Sigmoid colon (tissue), 7 donors: ENCODE measurements at places on chromosomes 16 and 17. TPM values are rescaled to one million over a fixed set of nuclear protein-coding genes. Genes with fewer than 3 reads are reported as not detected.
A peak's percentile ranks its signal among the peaks of the same experiment; 100 is the strongest.

DNA sequence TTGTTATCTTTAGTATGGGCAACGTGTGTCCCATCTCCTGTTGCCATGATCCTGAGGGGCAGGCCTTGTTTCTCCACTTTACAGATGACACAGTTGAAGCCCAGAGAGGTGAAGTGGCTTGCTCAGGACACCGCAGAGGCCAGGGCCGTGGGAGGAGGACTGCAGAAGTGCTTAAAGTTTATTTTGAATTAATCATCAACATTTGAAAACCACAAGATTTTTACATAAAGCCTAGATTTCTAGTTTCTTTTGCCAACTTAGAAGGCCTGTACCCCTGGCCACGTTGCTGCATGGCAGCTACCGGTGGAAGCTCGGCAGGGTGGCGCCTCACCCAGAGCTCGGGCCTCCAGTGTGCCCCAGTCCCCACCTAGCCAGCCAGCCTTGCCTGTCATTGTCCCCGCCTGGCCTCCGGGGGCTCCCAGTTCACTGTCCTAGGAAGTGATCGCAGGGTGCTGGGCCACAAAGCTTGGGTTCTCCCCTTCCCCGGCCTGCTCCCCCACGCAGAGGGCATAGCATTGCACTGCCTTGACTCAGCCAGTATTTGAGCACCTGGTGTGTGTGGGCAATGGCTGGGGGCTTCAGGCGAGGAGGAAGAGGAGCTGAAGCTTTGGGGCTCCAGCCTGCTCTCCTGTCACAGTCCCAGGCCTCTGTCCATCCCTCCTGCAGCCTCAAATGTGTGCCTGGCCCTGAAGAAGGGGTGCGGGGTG is 14.8 kb upstream of the ADCY7 start:
- DNase-seq: no peak
- H3K36me3 ChIP-seq: no peaks in the 10 kb centered on the region
- H3K4me3 ChIP-seq: no peak overlapping the region
- H3K27ac ChIP-seq: no peak overlapping the region
- no peaks in the 10 kb centered on the region for H3K27me3 ChIP-seq

- no peaks in the 10 kb centered on the region for H3K36me3 ChIP-seq
- no peak overlapping the region for H3K27ac ChIP-seq
- H3K4me1 ChIP-seq: no peaks in the 10 kb centered on the region
- H3K27me3 ChIP-seq: no peaks in the 10 kb centered on the region
- no peak overlapping the region for H3K4me3 ChIP-seq
These were observed 28.8 kb downstream of the MSI2 start for GRCh38 chr17:57284984-57285646.

DNA sequence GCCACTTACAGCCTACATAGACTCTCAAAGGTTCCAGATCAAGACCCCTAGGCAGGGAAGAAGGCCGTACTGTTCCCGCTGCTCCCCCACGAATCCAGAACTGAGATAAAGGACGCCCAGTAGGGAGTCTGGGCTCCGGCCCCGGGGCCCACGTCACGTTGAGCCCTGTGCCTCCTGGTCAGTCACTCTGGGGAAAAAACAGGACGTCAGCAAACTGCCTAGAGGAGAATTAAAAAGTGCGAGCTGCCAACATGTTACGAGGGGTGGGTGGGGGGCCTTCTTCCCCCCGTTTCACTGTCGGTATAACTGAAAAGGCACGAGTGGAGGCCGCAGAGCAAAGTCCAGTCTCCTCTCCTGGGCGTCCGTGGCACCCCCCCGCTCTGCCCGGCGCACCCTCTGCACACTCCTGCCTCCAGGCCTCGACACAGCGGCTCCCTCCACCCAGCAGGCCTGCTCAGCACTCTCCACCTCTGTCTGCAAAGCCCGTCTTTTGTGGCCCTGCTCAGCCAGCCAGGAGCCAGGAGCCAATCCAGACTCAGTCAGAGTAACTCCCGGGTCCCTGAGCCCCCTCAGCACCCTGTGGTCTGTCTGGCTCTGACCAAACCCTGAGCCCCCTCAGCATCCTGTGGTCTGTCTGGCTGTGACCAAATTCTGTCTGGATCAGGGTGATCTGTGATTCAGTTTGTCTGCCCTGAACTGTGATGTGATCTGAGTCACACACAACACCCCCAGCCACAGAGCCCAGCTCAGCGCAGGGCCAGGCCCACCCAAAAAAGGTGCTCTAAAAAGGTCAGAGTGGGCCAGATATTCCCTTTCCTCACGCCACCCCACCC is 6.2 kb downstream of the ITGAE start:
- no peaks in the 10 kb centered on the region for H3K27me3 ChIP-seq
- peak; percentile 28 for DNase-seq
- H3K4me3 ChIP-seq: no peak overlapping the region
- H3K27ac ChIP-seq: no peak overlapping the region
- H3K36me3 ChIP-seq: no peaks in the 10 kb centered on the region
- H3K4me1 ChIP-seq: peaks cover 4% of the 10 kb centered on the region

- no peaks in the 10 kb centered on the region for H3K36me3 ChIP-seq
- no peaks in the 10 kb centered on the region for H3K27me3 ChIP-seq
- H3K4me3 ChIP-seq: no peak overlapping the region
These were observed 88.6 kb downstream of the CACNG3 start for GRCh38 chr16:24344784-24345183.

GRCh38 chr16:66155933-66156332 is 210.6 kb upstream of the CDH5 start:
- no peaks in the 10 kb centered on the region for H3K27me3 ChIP-seq
- no peak overlapping the region for H3K4me3 ChIP-seq

DNA sequence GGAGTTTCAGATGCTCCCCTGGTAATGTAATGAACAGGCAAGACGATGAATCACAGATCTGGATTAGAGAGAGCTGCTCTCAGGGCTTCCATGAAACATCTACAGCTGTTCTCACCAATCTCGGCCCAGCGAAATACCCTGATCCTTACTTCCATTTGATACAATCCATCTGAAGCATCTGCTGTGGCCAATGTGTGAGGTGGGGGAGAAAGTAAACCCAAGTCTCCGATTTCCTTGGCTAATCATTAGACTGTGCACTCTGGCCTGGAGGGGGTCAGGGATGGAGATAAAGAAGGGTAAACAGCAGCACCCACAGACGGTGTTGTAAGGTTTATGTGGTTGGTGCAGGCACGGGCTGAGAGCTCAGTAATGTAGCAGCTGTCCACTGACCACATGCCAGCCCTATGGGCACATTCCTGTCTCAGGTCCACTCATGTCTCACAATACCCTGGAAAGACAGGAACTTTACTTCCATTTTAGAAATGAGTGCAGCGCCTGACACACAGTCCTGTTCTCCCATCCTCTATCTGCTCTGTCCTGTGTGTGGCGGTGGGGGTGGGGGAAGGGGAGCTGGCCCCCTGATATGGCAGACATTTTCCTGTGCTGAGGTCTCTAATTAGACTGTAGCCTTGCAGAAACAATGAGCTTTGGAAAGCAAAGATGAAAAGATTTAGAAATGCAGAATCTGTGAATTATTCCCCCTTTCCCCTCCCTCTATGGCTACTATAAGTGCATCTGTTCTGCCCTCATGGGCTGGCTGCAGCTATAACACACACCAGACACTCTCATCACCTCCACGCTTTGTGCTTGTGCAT is 48.3 kb upstream of the ERN1 start:
- peaks cover 12% of the 10 kb centered on the region for H3K4me1 ChIP-seq
- no peaks in the 10 kb centered on the region for H3K27me3 ChIP-seq
- no peak for DNase-seq
- no peak overlapping the region for H3K4me3 ChIP-seq
- H3K36me3 ChIP-seq: no peaks in the 10 kb centered on the region

DNA sequence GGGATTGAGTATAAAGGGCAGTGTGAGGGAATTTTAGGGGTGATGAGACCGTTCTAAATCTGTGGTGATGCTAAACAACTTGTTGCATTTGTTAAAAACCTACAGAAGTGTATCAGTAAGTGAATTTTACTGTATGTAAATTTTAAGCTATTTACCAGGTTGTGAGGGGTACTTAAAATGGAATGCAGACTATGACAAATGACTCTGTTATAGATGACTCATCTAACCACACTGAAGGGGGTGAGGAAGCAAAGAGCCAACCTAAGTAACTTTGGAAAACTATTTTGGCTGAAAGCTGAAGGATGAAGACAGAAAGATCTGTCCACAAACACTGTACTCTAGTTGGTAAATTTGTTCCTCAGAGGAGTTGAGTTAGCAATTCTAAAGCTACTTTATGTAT is 5.3 kb upstream of the MKS1 start:
- H3K36me3 ChIP-seq: no peaks in the 10 kb centered on the region
- no peak overlapping the region for H3K27ac ChIP-seq
- H3K27me3 ChIP-seq: no peaks in the 10 kb centered on the region
- H3K4me1 ChIP-seq: peaks cover 7% of the 10 kb centered on the region
- H3K4me3 ChIP-seq: no peak overlapping the region

TMEM92 gene
- not detected for total RNA-seq

CHST4 gene
- not detected for total RNA-seq

CD300H gene
- total RNA-seq: not detected
